ENCODE measurements at places on chromosomes 16 and 17.

DNA sequence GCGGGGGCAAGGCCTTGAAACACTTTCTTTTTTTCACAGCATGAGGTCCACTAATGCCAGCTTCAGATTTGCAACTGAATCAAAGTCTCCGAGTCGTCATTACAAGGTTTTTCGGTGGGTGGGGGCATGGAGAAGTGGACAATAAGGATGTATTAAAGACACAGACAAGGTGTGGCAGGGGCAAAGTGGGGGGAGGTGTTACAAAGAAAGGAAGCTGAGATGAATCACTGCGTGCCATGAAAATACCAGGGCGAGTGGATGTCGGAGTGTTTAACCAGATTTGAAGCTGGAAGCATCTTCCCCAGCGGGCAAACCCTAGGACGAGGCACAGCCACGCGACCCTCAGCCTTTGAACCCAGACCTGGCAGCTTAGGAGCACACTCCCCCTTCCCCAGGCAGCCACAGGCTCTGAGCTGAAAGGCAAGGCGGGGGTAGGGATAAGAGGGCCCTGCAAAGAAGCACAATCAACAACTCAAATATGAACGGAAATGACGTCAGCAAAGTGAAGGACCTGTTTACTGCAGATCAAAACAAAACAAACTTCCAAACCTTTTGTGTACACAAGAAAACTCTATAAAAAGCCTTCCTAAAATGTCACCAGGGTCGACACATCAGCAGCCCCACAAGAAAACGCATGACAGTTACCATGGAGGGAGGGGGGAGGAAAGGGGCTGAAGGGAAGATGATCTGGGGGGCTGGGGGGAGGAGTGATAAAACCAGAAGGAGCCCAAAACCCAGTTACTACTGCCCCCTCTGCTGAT lies 5.6 kb upstream of the ZFHX3 start:
- no peak for DNase-seq

DNA sequence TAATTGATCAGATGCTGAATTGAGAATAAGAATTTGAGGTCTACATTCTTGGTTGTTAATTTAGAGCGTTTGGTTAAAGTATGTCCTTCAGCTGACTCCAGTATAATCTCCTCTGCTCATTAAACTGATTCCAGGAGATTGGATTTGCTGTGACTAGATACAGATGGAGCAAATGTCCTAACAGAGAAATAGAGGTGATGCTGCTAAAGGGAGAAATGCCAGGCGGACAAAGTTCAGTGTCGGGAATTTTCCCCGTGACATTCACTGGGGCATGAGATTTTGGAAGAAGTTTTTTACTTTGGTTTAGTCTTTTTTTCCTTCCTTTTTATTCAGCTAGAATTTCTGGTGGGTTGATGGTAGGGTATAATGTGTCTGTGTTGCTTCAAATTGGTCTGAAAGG lies 19.0 kb downstream of the PRKAR1A start:
- no peak for DNase-seq

DNA sequence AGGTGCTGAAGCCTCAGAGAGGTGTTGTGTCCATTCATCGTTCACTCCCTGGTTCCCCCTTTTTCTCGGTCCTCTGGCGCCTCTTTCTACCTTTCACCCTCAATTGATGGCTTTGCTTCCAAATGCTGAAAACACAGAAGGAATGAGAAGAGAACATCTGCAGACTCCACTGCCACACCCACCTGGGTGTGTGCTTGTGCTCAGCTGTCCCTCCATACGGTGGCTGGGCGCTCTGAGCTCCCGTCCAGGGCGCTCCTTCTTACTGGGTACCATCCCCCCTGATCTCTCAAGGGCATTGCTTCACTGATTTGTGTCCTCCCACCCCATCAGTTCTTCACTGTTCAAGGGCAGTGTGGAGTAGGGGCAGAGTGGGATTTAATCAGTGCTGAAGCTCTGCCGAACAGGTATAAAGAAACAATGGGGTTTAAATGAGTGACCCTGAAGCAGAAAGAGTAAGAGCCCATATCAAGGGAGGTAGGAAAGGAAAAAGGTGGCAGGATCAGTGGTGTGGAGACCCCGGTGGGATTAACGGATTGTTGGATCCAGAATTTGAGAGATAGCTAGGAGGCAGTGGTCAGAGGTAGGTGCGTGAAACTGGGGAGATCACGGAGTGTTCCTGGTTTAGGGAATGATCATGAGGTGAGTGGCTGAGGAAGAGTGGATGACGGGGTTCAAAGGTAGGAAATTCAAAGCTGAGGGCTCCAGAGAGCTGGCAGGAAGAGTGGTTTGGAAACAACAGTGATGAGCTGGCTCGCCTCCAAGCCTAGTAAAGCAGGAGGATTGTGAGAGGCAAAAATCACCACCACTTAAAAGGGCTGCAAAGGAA lies 40.8 kb downstream of the MRTFB start:
- DNase-seq: no peak

- no peak for DNase-seq
These were observed 434.6 kb upstream of the MAF start for GRCh38 chr16:80034948-80035663.

DNA sequence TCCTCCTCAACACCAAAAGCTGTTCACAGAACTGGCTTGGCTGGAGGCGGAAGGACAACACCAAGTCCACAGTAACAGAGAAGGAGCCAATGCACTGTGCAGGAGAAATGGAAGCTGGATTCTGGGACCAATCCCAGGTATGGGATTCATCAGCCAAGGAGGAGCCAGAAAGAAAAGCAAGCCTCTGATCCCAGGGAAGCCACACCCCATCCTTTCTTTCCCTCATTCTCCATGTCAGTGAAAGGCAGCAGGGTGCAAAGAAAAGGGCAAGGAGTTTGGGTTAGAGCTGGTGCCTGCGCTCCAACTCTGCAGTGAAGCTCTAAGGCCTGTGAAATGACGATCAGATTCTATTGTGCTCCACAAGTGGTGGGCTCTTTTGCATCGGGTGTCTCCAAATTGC lies 11.0 kb downstream of the DCAKD start:
- DNase-seq: no peak

DNA sequence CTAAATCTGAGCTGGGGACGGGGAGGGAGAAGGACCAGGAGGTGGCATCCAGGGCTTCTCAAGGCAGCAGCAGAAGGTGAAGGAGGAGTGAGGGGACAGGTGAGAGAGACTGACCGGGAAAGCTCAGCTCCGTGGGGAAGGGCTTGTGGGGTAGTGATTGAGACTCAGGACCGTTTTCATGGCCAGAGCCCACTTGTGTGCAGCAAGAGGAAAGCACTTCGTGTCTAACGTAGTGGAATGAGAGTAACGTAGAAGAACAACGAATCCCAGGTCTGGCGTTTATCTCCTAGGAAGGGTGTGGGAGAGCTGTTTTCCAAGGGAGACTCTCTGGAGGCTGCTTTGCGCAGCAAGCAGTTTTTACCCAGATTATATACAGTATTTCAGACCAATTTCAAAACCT lies 1.3 kb upstream of the CDH3 start:
- DNase-seq: no peak

- DNase-seq: no peak
These were observed 36.2 kb downstream of the FBXL20 start for GRCh38 chr17:39365242-39365641.

GRCh38 chr17:56322991-56323390 lies 169.7 kb downstream of the ANKFN1 start:
- no peak for DNase-seq

- peak; percentile 53 for DNase-seq
These were observed 94.6 kb downstream of the RGS9 start for GRCh38 chr17:65231662-65232335.

DNA sequence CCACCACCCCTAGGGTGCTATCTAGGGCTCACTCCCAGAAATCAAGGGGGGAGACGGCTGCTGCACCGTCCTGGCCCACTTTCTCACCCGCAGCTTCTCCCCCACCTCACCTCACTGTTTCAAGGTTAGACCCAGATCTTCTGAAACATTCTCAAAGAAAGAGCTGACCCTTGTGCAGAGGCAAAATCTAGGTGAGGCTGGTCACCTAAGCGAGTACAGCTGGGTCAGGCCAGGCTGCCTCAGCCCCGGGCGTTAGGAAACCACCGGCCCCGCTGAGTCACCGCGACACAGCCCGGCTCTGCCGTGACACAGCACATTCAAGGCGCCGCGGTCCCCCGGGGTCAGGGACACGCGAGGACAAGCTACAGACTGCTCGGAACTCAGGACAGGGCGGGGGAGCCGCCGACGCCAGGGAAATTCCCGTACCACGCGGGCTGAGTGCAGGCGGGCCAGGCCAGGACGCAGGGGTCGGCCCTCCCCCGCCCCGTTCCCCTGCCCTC lies 27.1 kb downstream of the GNPTG start:
- DNase-seq: peak; percentile 79

DNA sequence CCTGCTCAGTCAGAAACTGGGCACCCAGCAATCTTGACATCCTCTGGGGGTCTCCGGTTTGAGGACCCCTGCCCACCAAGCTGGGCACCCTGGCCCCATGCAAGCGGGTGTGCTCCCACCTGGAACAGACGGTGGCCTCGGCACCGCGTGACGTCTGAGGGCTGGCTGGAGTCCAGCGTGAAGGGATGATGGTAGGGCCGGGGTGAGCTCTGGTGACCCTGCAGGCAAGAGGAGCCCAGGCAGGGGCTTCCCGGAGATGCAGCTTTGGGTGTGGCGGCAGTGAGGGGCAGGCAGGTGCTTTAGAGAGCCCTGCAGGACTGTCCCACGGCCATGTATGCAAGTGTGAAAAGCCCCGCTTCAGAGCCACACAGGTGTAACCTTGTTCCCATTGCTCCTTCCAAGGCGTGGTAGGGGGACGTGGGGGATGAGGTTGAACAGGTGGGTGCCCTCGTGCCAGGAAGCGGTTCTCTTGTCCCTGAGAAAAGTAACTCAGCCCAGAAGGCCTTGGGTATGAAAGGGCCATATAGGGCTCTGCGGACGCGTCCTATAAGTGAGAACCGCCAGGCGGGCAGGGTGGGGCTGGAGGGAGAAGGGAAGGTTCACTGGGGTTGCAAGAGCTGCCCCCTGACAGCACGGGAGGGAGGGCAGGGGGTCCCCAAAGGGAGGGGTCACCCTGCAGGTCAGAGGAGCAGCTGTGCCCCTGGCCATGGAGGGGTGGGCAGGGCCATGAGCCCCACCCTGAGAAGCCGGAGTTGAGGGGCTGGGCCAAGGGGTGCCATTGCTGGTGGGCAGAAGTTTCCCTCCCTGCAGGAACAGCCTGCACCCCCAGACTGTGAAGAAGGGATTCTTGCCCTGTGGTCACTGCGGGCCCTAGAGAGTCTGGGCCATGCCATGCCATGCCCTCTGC lies 9.2 kb downstream of the RGS11 start:
- DNase-seq: no peak

DNA sequence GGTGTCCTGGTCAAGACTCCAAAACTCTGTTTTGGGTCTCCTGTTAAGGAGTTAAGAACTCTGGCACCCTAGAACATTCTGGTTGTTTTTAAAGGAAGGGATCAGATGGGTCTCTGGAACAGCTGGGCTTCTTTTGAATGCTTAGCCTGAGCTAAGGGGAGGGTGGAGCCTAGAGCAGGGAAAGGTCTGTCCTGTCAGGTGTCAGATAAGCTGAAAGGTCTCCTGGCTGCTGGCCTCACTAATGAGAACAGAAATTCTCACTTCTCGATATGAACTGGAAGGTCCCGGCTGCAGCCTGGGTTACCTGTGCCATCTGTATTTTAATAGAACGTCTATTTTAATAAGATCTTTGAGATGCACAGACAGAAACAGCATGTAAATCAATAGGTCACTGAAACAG lies 69.0 kb downstream of the RAP1GAP2 start:
- no peak for DNase-seq

DNA sequence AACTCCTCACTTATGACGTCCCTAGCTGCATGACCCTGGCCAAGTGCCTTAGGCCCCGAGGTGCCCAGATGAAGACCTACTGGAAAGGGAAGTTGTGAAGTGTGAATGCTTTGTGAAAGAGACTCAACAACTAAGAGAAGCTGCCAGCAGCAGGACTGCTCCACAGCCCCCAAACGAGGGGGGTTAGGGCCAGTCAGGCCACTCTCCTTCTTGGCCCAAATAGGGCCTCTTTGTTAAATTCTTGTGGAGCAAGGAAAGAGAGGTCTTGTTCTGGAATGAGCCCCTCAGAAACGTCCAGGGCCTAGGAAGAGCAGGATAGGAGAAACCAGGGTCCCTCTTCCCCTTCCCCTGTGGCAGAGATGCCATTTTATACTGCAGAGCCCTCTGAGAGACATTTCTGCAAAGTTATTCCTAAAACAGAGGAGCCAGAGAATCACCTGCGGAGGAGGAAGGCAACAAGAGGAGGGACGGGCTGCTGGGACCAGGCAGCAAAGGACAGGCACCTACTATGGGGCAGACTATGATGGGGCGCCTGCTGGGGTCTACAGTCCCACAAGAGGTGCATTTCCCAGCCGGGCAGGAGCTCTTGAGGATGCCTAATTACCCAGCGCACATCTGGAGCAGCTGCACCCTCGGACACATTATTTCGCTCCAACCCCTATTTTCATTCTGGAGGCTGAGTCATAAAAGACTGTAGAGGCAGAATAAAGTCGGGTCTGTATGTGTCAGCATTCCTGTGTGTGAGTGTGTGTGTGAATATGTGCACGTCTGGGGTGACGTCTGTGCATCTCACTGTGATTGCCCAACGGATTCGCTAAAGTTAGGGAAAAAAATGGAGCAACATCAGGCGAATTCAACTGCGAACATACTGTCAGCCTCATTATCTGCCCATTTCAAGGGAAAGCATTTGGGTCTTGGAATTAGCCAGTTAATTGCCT lies 11.4 kb upstream of the HOXB9 start:
- no peak for DNase-seq

- DNase-seq: no peak
These were observed 29.0 kb downstream of the RBBP6 start for GRCh38 chr16:24568392-24568791.

GRCh38 chr17:32497431-32498205 lies 10.8 kb downstream of the CDK5R1 start:
- DNase-seq: no peak

GRCh38 chr17:5665164-5665563 lies 80.9 kb upstream of the NLRP1 start:
- no peak for DNase-seq

- no peak for DNase-seq
These were observed 67.0 kb downstream of the N4BP1 start for GRCh38 chr16:48542966-48543365.

DNA sequence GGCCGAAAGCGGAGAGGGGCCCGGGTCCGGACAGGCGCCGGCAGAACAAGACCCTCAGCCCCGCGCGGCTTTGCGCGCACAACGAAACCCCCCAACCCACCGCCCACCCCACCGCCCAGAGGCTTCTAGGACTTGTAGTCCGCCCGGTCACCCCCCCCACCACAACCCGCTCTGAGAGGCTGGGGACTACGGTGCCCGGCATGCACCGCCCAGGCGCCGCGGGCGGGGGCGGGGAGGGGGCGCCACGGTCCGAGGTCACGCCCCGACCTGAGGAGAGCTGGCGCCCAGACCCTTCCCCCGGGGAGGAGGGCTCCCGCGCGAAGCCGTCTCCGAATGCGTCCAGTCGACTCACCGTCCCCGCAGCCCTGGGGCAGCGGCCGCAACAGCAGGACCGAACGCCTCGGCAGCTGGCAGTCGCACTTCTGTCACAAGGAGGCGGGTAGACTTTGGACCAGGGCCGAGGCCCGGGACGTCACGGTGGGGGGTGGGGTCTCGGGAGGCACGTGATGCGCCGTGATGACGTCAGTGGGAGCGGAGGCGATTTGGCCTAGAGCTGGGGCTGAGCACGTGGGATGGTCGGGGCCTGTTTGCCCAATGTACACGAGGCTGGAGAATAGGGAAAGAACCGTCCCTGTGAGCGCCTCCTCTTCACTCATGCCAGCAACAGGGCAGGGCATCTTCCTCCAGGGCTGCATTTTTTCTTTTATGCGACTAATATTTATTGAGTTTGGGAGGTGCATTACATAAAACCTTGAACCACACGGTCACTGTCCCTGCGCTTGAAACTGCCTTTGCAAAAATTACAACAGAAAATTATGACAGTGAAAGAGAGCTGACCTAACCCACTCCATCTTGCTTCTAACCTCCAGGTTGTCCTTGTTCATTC lies at the start of gene CDIP1:
CDIP1 (minus strand) TSS at position 424 of the 886 bp plus-strand sequence. CDS start 24,643 bp downstream, outside the sequence.
- peak; percentile 95 for DNase-seq

Data from CD4-positive, alpha-beta T cell treated with Interleukin-1 beta for 1 hour (primary cell).